Cardiac muscle cell (in vitro differentiated cells and primary cell): ENCODE measurements at places on chromosomes 1 and 21. TPM values are rescaled to one million over a fixed set of nuclear protein-coding genes. Genes with fewer than 3 reads are reported as not detected.
A peak's percentile ranks its signal among the peaks of the same experiment; 100 is the strongest.

CFAP126 gene
- total RNA-seq, result not detected in 2 replicates

SLC45A1 gene
- total RNA-seq, result 0.28 and 0.42 TPM in 2 replicates

EBNA1BP2 gene
- total RNA-seq, result 48.2 and 62.5 TPM in 2 replicates

- DNase-seq, result peak; percentile 11
Measured at GRCh38 chr1:155481741-155482241, 80.8 kb downstream of the ASH1L start.

NCAM2 gene
- 0.45 and 2.5 TPM in 2 replicates for total RNA-seq

EPHB2 gene
- 58.2 and 96.3 TPM in 2 replicates for total RNA-seq

DNA sequence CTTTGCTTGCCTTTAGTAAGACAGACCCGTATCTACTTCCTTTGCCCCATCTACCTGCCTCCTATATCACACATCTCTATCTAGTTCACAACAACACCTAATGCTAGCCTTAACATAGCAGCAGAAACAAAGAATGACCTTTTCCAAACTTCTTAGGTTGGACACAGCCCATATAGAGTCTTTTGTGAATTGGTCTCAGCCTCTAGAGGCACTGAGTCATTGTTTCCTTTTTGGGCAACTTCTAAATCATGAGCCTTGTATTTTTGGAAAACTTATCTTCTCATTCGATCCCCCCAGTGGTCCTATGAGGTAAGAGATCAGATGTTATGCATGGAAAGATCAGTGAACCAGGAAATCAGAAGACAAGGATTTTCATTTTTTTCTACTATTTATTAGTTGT lies 679.4 kb upstream of the USP24 start:
- no peak for DNase-seq

DNA sequence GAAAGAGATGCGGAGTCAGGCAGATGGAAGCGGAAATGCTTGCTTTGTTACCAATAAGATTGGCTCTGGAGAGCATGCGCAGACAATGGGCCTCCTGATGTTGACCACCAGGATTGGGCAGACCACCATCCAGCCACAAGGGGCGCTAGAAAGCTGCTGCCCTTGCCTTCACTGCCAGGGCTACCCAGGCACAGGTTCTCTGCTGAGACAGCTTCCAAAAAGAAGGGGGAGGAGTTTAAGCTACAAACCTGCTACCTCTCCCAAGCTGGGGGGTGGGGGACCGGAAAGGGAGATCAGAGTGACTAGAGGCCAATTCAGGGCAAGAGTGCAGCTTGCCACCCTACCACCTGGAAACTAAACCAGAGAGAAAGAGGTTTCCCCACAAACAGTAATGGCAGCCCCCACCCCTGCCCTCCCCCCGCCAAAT lies 369.7 kb downstream of the RRAGC start:
- DNase-seq, result peak; percentile 19

- no peak for DNase-seq
Measured at GRCh38 chr21:42460391-42461184, 35.4 kb downstream of the RSPH1 start.

C1orf21 gene
- 8.1 and 10.9 TPM in 2 replicates for total RNA-seq

DNA sequence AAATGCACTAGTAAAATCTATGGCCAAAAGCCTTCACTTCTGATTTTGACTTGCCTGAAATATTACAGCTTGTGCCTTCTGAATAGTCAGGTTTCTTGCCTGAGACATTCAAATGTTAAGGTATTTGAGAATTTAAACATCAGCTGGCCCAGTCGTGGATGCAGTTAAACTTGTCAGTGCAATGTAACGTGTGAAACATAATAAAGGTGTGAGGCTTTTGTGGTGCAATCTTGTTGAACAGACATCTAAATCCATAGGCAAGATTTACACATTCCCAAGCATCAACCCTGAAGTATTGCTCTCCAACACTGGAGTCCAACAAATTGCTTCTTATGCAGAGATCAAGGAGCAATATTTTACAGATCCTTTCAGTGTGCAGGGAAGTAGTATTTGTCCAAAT lies 4.4 kb downstream of the CCN1 start:
- DNase-seq, result no peak

PARS2 gene
- 11.9 and 12.0 TPM in 2 replicates for total RNA-seq

DNA sequence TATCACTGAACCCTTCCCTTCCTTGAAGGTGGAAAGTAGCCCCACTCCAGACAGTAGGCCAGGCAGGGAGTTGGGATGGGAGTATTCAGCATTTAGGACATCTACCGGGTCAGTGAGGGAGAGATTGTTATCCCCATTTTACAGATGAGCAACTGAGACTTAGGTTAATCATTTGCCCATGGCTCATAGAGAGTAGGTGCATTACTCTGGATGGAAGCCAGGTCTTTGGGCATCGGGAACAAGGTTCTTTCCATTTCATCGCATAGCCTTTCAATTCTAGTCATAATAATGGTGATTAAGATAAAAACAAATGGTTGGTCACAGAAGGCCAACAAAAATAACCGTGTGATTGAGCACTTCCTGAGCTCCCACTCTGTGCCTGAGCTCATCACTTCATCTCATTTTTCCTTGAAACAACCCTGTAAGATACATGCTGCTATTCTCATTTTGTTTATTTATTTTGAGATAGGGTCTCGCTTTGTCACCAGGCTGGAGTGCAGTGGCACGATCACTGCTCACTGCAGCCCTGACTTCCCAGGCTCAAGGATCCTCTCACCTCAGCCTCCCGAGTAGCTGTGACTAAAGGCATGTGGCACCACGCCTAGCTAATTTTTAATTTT lies 64.8 kb downstream of the NAV1 start:
- DNase-seq, result no peak

GRCh38 chr1:162885265-162885664 lies 24.3 kb upstream of the CCDC190 start:
- no peak for DNase-seq

DNA sequence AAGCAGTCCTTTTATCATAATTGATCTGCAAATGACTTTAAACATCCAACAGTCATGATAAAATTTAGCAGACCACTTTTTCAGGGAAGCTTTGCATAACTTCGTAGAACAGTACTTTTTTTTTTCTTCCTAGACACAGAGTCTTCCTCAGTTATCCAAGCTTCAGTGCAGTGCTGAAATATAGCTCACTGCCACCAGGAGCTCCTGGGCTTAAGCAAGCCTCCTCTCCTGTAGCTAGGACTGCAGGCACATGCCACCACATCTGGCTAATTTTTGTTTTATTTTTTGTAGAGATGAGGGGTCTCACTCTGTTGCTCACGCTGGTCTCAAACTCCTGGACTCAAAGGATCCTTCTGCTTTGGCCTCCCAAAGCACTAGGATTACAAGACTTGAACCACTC lies 3.8 kb downstream of the F13B start:
- no peak for DNase-seq

DNA sequence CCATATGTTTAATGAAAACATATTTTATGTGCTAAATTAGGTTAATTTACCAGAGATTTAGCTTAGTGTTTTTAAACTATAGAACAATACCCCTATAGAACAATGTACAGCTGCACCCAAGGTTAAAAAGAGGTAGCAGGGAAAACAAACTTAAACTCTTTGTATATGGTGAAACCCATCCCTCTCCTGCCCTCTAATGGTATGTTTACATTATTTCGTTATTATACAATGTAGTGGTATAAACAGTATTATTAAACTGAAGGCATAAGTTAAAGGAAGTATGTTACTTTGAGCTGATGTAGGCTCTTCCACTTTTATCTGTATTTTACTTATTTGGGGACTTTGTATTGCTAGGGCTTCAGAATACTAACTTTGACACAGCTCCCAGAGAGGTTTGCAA lies 16.7 kb upstream of the ZYG11A start:
- DNase-seq, result no peak

SLC35A3 gene
- 7.7 and 12.1 TPM in 2 replicates for total RNA-seq

- no peak for DNase-seq
Measured at GRCh38 chr1:246095443-246095842, 411.6 kb downstream of the SMYD3 start.

GRCh38 chr1:154801234-154802011 lies 68.7 kb downstream of the KCNN3 start:
- DNase-seq, result no peak

DNA sequence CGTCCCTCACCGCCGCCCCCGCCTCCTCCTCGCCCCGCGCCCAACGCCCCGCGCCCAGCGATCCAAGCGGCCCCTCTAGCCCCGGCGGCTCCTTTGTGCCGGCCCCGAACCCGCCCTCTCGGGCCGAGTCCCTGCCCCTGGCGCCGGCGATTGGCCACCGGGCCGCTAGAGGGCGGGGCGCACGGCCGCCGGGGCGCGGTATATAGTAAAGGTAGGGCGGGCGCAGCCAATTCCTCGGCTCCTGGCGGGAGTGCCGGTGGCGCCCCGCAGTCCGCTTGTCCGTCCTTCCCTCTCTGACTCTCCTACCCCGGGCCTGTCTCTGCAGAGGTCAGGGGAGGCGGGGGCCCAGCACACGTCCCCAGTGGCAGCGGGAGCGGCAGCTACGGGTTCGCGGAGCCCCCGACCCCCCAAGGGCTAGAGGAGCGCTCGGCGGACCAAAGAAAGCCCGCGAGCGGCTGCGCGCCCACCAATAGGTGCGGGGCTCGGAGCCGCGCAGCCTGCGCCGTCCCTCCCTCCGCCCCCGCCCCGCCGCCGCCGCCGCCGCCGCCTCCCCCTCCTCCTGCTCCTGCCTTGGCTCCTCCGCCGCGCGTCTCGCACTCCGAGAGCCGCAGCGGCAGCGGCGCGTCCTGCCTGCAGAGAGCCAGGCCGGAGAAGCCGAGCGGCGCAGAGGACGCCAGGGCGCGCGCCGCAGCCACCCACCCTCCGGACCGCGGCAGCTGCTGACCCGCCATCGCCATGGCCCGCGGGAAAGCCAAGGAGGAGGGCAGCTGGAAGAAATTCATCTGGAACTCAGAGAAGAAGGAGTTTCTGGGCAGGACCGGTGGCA lies at the start of gene ATP1B1:
ATP1B1 (plus strand) TSS at position 596 of the 826 bp plus-strand sequence; CDS start at position 736, 140 bp downstream.
- DNase-seq, result peak; percentile 88

GRCh38 chr21:14942801-14943490 lies 121.9 kb downstream of the NRIP1 start:
- DNase-seq, result peak; percentile 61

- peak; percentile 79 for DNase-seq
Measured at GRCh38 chr1:206470692-206471414, 577 bp downstream of the IKBKE start.

- no peak for DNase-seq
Measured at GRCh38 chr1:182957902-182958395, 5.0 kb upstream of the SHCBP1L start.

GRCh38 chr1:179340918-179341317 lies 24.9 kb upstream of the AXDND1 start:
- DNase-seq, result no peak
